Aorta (tissue), 5 donors: ENCODE measurements at places on chromosomes 2 and 18. TPM values are rescaled to one million over a fixed set of nuclear protein-coding genes. Genes with fewer than 3 reads are reported as not detected.

GRCh38 chr2:226524381-226524843, 275.2 kb downstream of the IRS1 start:
- no peak overlapping the region for H3K27ac ChIP-seq
- H3K4me3 ChIP-seq = no peak overlapping the region
- no peaks in the 10 kb centered on the region for H3K36me3 ChIP-seq
- peaks cover 3% of the 10 kb centered on the region for H3K4me1 ChIP-seq

Gene KCNIP3
- total RNA-seq = 10.7 TPM

DNA sequence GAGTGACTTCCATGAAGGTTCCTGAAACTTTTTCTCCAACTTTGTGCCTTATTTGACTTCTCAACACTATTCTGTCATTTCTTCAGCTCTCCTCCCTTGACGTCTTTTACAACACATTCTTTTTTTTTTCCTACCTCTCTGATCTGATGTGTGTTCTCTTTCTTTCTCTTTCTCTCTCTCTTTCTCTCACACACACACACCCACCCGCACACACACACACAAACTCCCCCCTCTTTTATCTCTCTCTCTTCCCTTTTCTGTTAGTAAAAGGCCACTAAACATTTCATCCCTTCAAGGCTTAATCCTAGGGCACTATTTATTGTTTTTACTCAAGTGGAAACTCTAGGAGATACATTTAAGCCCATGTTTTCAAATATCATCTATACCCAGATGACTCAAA, 107.8 kb upstream of the CNTNAP5 start:
- no peaks in the 10 kb centered on the region for H3K27me3 ChIP-seq
- H3K27ac ChIP-seq = no peak overlapping the region
- H3K4me1 ChIP-seq = no peaks in the 10 kb centered on the region
- H3K36me3 ChIP-seq = no peaks in the 10 kb centered on the region

GRCh38 chr18:398935-399630, 101.4 kb downstream of the COLEC12 start:
- peak; percentile 60 for DNase-seq
- H3K4me3 ChIP-seq = no peak overlapping the region
- no peaks in the 10 kb centered on the region for H3K36me3 ChIP-seq
- H3K27me3 ChIP-seq = no peaks in the 10 kb centered on the region
- H3K4me1 ChIP-seq = peaks cover 3% of the 10 kb centered on the region
- no peak overlapping the region for H3K27ac ChIP-seq

DNA sequence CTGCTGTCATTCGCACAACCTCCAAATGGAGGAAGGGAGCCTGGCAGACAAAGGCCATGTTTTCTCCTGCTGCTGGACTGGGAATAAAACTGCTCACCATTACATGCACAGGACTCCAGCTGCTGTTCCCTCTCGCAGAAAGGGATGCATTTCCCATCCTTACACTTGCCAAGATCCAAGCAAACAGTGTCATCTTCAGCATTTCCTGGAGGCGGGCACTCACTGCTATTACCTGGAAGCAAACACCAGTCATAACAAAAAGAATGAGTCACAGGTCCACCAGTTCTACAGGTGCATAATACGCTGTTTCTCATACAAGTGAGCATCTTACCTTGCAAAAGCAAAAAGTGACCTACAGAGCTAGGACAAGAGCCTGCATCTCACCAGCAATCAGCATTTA, 22.7 kb downstream of the IAH1 start:
- DNase-seq = no peak
- peak overlapping the region; percentile 26 for H3K27ac ChIP-seq
- no peaks in the 10 kb centered on the region for H3K4me1 ChIP-seq
- H3K36me3 ChIP-seq = peaks cover 4% of the 10 kb centered on the region
- H3K4me3 ChIP-seq = no peak overlapping the region

Gene SNORC
- total RNA-seq = 2.5 TPM

Gene KYNU
- 13.5 TPM for total RNA-seq

Gene OLA1
- 55.3 TPM for total RNA-seq

Gene IL37
- total RNA-seq = not detected

- H3K36me3 ChIP-seq = no peaks in the 10 kb centered on the region
- no peak overlapping the region for H3K4me3 ChIP-seq
- no peaks in the 10 kb centered on the region for H3K27me3 ChIP-seq
Observed at GRCh38 chr2:13102397-13103063, 385.8 kb downstream of the TRIB2 start.

DNA sequence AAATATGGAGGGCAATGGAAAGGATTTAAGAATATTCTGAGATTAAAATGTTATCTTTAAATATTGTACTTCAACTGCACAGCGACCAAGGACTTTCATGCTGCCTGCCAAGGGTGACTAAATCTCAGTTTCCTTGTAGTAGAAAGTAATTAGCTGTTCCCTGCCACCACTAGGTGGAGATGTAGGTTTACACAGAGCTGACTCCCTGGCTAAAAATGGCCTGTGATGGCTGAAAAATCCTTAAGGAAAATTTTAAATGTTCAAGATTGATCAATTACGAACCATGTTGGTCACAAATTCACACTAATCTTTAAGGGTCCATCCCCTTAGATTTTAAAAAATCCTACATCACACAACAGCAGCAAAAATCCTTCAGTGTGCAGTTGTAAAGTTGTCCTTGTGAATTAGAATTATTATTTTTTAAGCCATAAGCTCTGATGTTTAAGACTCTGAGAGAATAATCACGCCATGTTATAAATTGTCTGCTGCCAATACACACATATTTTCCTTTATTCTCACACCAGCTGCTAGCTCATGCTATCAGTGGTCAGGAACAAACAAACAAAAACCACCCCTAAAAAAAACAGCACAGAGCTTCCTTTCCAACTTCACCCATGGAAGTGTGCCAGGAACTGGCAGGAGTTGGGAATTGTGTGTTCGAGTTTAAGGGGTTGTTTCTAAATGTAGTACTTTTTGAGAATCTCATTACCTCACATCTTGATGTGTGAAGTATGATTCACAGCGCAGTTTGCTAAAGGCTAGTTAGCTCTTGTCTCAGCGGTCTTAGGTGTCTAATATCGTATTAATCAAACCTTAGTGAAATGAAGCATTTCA, 399.8 kb downstream of the TMEM182 start:
- no peak overlapping the region for H3K4me3 ChIP-seq
- H3K36me3 ChIP-seq = no peaks in the 10 kb centered on the region
- H3K27me3 ChIP-seq = no peaks in the 10 kb centered on the region

DNA sequence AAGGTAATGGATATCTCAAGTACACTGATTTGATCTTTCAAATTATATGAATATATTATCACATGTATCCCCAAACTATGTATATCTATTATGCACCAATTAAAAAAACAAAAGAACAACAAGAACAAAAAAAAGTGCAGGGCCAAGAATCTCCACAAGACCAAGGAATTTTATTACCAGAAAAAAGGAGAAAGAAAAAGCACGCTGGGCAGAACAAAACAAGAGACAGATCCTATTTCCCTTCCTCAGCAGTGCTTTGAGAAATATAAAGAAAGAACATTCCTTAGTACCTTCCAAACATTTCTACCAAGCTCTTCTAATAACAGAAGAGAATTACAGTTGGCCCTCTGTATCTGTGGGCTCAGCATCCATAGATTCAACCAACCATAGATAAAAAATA, 144.7 kb upstream of the CREB1 start:
- no peak for DNase-seq
- no peaks in the 10 kb centered on the region for H3K4me1 ChIP-seq
- no peaks in the 10 kb centered on the region for H3K36me3 ChIP-seq
- H3K27ac ChIP-seq = no peak overlapping the region
- H3K4me3 ChIP-seq = no peak overlapping the region

- peaks cover 5% of the 10 kb centered on the region for H3K4me1 ChIP-seq
- peak; percentile 79 for DNase-seq
- H3K27me3 ChIP-seq = no peaks in the 10 kb centered on the region
- no peak overlapping the region for H3K4me3 ChIP-seq
Observed at GRCh38 chr2:108637304-108637669, 82.0 kb upstream of the RANBP2 start.

Gene SOX11
- total RNA-seq = 0.03 TPM

GRCh38 chr2:190533968-190534309, 583 bp downstream of the NEMP2 start:
- H3K36me3 ChIP-seq = no peaks in the 10 kb centered on the region
- H3K27me3 ChIP-seq = no peaks in the 10 kb centered on the region
- peak overlapping the region; percentile 23 for H3K27ac ChIP-seq
- peak overlapping the region; percentile 7 for H3K4me3 ChIP-seq
- no peak for DNase-seq

GRCh38 chr2:169050476-169051240, 18.7 kb upstream of the DHRS9 start:
- no peaks in the 10 kb centered on the region for H3K27me3 ChIP-seq
- no peaks in the 10 kb centered on the region for H3K4me1 ChIP-seq
- DNase-seq = no peak
- H3K27ac ChIP-seq = no peak overlapping the region
- no peak overlapping the region for H3K4me3 ChIP-seq

- H3K27ac ChIP-seq = peak overlapping the region; percentile 60
- peak; percentile 73 for DNase-seq
- H3K4me1 ChIP-seq = no peaks in the 10 kb centered on the region
- peaks cover 2% of the 10 kb centered on the region for H3K27me3 ChIP-seq
- no peaks in the 10 kb centered on the region for H3K36me3 ChIP-seq
- H3K4me3 ChIP-seq = peak overlapping the region; percentile 72
Observed at GRCh38 chr2:121529439-121530211, 1.1 kb upstream of the RNU4ATAC start.

GRCh38 chr18:49277395-49278036, 182.9 kb downstream of the DYM start:
- H3K36me3 ChIP-seq = no peaks in the 10 kb centered on the region
- no peaks in the 10 kb centered on the region for H3K27me3 ChIP-seq
- H3K27ac ChIP-seq = no peak overlapping the region
- DNase-seq = no peak
- no peaks in the 10 kb centered on the region for H3K4me1 ChIP-seq

GRCh38 chr2:174588463-174588862, 9.1 kb downstream of the WIPF1 start:
- H3K36me3 ChIP-seq = no peaks in the 10 kb centered on the region
- no peaks in the 10 kb centered on the region for H3K27me3 ChIP-seq
- no peak overlapping the region for H3K4me3 ChIP-seq
- DNase-seq = no peak

GRCh38 chr18:23994361-23994902, 20.1 kb upstream of the TTC39C start:
- no peak overlapping the region for H3K27ac ChIP-seq
- no peak overlapping the region for H3K4me3 ChIP-seq
- no peaks in the 10 kb centered on the region for H3K27me3 ChIP-seq
- H3K4me1 ChIP-seq = no peaks in the 10 kb centered on the region
- DNase-seq = peak; percentile 77

Gene ASXL2
- total RNA-seq = 32.7 TPM

DNA sequence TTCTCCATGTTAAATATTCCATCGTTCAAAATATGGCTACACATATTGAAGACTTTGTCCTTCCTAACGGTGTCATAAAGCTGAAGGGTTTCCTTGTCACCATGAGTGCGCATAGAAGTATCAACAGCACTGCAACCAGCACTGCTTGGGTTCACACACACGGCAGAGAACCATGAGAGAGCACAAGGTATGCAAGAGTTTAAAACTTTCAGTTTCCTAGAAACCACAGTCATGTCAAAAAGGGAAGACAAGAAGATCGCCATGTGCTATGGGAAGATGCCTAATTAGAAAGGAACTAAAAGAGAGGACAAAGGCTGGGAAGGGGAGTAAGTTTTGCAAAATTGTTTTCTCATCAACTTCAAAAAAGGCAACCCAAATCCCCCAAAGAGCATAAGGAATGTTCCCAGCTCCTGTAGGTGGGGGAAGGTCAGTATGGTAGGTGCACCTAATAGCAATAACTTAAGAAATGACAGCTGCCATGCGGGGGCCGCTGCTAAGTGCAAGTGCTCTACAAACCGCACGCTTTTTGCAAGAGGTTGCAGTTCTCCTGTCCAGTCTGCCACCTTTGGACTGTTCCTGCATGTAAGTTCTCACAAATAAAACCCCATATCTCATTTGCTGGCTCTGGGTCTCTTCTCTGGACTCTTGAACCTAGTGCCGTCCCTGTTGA, 136.8 kb downstream of the TMEM163 start:
- H3K27ac ChIP-seq = no peak overlapping the region
- H3K4me1 ChIP-seq = no peaks in the 10 kb centered on the region
- no peak for DNase-seq
- no peaks in the 10 kb centered on the region for H3K36me3 ChIP-seq

DNA sequence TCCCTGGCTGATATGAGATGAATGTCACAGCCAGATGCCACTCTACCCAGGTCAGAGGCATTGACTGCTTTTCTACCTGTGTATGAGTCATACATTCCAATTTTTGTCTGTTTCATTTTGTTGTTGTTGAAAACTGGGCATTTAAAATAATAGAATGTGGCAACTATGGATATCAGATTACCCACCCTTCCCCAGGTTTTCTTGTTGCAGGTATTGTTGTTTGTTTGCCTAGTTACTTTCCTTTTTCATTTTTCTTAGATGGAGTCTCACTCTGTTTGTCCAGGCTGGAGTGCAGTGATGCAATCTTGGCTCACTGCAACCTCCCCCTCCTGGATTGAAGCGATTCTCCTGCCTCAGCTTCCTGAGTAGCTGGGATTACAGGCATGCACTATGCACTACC, 70.2 kb downstream of the LRRC30 start:
- H3K36me3 ChIP-seq = no peaks in the 10 kb centered on the region
- H3K4me3 ChIP-seq = no peak overlapping the region
- no peak overlapping the region for H3K27ac ChIP-seq
- H3K27me3 ChIP-seq = no peaks in the 10 kb centered on the region

DNA sequence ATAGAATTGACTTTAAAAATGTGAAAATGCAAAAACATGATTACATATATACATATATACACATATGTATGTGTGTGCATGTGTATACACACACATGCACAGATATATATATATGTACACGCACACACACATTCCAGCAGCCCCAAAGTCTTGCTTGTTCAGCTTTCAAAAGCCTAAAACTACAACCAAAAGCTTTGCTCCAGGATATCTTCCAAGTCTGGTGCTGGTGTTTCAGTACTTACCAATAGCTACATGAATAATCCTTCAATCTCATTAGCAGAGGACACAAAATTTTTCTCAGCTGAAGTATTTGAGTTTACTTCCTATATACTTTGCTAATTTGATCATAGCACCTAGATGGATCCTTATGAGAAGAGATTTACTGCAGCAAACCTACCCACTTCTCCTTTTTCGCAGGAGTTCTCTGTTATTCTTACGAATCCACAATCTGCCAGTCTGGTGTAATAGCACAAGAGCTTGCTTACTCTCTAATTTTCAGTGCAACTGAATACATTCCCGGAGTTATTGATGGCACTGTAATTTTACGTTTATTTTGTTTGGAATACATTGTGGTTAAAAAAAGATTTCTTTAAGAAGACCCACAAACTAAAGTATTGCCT, 553.3 kb downstream of the ARHGAP15 start:
- H3K4me1 ChIP-seq = no peaks in the 10 kb centered on the region
- H3K36me3 ChIP-seq = no peaks in the 10 kb centered on the region
- no peak for DNase-seq
- H3K4me3 ChIP-seq = no peak overlapping the region

DNA sequence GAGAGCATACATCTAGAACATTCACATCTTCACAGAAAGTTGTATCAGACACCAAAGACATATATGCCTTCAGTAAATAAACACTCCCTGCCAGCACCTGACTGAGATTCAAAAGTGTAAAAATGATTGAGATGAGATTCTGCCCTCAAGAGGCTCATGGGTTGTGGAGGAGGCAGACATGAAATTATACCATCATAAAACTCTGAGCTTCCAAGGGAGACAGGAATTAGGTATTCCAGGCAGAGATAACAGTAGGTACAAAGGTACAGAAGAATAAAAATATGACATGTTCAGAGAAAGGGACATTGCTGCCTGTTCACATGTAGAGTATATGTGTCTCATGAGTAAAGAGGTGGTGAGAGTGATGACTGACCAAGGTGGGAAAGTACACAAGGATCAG, 322.3 kb downstream of the OSR1 start:
- H3K36me3 ChIP-seq = no peaks in the 10 kb centered on the region
- no peak for DNase-seq
- H3K27ac ChIP-seq = no peak overlapping the region
- no peaks in the 10 kb centered on the region for H3K27me3 ChIP-seq
- H3K4me1 ChIP-seq = no peaks in the 10 kb centered on the region
